ELR (cell line): ENCODE measurements at places on chromosomes 7 and 10.

DNA sequence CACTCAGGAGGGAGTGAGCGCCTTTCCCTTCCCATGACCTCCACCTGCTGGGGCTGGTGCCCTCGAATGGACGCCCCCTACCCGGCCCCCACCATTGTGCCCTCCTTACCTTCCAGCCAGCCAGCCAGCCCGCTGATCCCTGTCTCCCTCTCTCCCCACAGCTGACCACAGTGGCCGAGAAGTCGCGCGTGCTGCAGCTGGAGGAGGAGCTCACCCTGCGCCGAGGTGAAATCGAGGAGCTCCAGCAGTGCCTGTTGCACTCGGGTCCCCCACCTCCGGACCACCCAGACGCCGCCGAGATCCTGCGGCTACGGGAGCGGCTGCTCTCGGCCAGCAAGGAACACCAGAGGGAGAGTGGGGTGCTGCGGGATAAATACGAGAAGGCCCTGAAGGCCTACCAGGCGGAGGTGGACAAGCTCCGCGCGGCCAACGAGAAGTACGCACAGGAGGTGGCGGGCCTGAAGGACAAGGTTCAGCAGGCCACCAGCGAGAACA, 77.9 kb upstream of the GTF2IRD1 start:
- DNase-seq = no peak

DNA sequence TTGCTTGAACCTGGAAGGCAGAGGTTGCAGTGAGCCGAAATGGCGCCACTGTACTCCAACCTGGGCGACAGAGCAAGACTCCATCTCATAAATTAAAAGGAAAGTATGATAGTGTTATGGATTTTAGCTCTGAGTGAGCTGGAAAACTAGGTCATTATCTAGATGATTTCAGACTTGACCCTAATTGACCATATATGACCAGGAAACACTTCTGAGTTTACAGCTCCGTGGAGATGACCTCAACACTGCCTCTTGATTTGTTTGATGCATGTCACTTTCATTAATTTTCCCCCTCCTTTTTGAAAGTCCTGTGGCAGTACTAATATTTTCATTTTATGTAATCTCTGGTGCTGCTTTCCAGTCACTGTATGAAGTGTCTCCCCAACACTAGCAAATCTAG, 7.8 kb upstream of the SEC61A2 start:
- DNase-seq = no peak

DNA sequence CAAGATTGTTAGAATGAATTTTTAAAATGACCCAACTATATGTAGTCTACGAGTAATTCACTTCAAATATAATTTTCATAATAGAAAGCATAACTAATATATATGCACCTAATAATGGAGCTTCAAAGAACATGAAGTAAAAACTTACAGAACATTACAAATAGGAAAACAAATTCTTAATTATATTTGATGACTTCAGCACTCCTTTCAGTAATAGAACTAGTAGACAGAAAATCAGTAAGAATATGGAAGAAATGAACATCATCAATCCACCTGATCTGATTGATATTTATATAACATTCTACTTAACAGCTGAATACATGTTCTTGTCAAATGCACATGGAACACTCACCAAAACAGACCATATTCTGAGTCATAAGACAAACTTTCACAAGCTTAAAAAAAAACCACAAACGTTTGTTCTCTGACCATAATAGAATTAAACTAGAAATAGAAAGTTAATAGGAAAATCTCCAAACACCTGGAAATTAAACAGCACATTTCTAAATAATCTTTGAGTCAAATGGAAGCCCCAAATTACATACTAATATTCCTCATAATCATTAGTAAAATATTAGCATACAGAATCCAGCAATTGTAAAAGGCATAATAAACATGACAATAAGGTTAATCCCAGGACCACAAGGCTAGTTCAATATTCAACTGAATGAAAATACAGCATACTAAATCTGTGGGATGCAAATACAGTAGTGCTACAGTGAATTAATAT, 48.0 kb downstream of the BRAF start:
- DNase-seq = peak; percentile 76

- DNase-seq = no peak
These were observed 405 bp upstream of the ENTPD1 start for GRCh38 chr10:95755511-95756004.

DNA sequence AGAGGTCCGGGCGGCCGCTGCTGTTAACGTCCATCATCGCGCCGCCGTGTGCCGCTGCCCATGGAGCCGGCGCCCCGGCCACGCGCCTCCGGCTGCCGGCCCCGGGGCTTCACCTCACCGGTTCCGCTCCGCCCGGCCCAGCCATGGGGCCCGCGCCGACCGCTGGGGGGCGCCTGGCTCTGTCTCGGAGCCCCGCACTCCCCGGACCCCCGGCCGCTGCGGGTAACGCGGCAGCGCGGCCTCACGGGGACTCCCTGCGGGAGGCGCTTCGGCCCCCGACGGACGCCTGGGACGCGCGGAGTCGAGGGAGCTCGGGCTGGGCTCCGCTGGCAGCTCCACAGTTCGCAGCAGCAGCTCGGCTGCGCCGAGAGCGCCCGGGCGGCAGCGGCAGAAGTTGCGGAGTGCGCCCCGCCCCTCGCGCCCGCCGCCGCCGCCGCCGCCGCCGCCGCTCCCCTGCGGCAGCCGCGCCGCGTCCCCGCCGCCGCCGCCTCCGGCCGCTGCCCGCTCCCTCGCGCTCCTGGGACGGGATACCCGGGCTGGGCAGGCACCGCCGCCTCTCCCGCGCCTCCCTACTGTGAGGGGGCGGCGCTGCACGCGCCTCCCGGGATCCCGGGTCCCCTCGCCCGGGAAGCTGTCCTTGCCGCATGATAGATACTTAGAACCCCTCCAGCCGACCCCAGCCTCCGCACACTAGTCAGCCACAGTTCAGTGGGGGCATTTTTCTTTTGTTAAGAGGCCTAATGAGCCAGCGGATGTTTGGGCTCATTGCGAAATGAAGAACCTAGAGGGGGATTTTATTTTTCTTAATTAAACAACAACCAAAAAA, at the start of gene HTR7:
HTR7 (minus strand) TSS at position 405 of the 826 bp plus-strand sequence; CDS start at position 37, 368 bp downstream.
- DNase-seq = peak; percentile 69

GRCh38 chr7:106138776-106139175, 26.7 kb upstream of the SYPL1 start:
- DNase-seq = no peak

- DNase-seq = peak; percentile 41
These were observed 957 bp upstream of the SVIL start for GRCh38 chr10:29635711-29636144.

DNA sequence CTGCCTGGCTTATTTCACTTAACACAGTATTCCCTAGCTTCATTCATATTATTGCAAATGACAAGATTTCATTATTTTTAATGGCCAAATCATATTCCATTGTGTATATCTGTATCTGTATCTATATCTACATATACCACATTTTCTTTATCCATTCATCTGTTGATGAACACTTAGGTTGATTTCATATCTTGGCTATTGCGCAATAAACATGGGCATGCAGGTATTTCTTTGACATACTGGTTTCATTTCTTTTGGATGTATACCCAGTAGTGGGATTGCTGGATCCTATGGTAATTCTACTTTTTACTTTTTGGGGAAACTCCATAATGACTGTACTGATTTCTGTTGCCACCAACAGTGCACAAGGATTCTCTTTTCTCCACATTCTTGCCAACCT, 68.9 kb upstream of the CREB5 start:
- no peak for DNase-seq

DNA sequence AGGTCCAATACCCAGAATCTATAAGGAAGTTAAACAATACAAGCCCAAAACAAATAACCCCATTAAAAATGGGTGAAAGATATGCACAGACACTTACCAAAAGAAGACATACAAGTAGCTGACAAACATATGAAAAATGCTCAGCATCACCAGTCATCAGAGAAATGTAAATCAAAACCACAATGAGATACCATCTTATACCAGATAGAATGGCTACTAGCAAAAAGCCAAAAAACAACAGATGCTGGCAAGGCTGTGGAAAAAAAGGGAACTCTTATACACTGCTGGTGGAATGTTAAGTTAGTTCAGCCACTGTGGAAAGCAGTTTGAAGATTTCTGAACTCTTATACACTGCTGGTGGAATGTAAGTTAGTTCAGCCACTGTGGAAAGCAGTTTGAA, 331.1 kb downstream of the KIF20B start:
- no peak for DNase-seq

- DNase-seq = no peak
These were observed 169.5 kb downstream of the DKK1 start for GRCh38 chr10:52483587-52483986.

GRCh38 chr10:132611026-132611910, 73.7 kb downstream of the INPP5A start:
- no peak for DNase-seq

DNA sequence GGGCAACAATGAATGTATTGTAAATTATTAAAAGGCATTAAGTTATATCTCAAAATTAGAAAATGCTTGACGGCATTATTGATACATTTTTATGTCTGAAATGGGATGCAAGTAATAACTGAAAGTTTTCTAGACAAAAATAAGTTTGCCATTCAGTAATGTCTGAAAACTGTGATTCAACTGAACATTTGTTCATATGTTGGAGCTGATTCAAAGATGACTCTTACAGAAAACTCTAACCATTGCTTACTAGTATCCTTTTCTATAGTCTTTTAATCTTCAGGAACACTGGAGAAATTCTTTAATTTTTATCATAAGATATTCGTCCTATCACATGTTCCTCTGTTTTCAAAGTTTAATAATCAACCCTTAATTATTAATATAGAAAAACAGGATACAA, 71.1 kb upstream of the TFEC start:
- peak; percentile 46 for DNase-seq

DNA sequence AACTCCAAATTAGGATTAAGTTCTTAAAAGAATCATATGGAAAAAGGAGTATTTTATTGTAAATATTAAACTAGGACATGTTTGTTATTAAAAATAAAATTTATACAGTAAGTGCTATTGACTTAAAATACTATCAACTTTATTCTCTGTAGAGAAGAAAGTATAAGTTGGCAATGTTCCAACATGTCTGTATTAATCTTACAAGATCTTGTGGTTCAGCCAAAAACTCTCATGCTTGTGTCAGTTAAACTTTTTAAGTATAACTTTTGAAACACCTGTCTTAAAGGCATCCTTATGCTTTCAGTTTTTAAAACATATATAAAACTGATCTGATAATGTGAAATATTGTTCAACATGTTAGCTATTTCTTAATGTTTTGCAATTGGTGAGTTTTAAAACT, 160.7 kb downstream of the ZEB1 start:
- DNase-seq = peak; percentile 15

DNA sequence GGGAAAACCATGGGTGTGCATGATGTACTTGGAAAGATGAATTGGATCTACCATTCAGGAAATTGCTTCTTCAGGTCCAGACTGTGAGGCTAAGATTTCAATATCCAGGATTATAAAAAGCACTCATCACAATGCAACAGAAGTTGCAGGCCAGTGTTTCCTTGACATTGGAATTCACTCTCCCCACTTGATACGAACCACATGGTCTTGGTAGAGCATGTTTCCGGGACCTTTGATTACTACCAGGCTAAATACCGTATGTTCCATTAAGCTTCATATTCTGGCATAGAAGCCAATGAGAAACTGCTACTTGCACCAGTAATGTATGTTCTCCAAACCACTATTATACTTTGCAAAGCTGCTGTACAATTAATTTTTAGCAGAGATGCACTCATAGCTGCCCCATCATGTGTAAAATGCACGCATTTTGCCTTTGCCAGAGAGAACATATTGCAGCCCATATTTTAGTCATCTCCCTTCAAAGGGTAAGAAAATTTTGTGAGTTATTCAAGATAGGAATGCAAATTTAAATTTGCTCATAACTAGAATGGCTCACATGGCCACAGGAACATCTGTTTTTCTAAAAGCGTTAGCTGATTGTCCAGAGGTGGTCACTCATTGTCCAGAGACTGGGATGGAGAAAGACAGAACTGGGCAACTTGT, 8.1 kb downstream of the FRMD4A start:
- no peak for DNase-seq

DNA sequence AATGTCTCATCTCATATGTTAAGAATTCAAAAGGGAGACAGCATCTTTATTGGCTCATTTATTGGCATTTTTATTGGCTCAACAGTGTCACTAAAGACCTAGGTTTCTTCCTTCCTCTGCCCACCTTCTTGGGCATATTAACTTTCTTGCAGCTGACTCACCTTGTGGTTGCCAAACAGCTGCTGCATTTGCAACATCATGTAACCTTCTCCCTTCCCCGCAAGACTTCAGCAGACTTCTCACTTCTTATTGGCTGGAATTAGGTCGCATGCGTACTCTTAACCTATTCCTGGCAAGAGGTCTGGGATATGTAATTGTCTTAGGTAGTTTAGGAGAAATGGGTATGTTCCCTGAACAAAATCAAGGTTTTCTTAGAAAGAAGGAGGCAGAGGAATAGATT, 263.2 kb downstream of the POU6F2 start:
- DNase-seq = no peak

- DNase-seq = no peak
These were observed 4.1 kb downstream of the JAKMIP3 start for GRCh38 chr10:132069849-132070182.

- peak; percentile 89 for DNase-seq
These were observed 209.1 kb downstream of the TRIL start for GRCh38 chr7:28748933-28749584.

DNA sequence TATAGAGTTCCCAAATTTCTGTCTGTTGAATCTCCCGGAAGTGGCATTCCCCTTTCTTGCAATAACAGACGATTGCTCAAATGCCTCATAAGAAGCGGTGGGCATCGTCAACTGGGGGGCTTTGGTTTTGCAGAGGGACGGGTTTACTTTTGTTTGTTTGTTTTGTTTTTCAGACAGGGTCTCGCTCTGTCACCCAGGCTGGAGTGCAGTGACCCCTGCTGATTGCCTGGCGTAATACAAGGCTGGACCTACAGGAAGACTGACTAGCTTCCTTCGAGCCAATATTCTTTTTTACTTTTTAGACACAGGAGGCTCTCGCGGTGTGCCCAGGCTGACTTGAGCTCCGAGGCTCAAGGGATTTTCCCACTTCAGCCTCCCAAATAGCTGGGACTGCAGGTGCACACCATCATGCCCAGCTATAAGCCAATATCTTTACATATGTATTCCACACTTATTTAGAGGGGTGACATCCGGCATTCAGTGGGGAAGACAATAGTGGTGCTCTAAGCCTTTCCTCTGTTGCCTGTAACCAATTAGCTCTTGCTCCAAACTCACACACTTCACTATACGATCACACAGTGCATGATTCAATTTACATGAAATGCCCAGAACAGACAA, 58.1 kb downstream of the FHIP2A start:
- peak; percentile 54 for DNase-seq

DNA sequence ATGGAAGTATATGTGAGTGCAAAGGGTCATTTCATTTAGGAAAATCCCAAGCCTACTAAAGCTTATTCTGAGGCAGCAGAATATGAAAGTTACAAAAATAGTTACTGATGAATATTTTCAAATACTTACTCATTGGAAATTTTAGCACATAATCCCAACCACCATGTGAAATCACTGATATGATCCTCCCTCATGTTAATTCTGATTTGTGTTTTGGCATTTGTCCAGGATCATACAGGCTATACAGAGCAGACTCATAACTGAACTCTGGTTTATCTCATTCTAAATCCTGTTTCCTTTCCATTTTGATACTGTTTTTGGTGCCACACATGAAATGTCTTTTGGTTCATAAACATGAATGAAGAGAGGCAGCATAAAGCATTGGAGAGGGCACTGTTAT, 3.4 kb upstream of the FAM24B start:
- no peak for DNase-seq
